ENCODE measurements at places on chromosomes 3 and 15.

GRCh38 chr15:65248511-65249255 is 37.4 kb upstream of the CILP start:
- no peak for DNase-seq

GRCh38 chr15:68413363-68414205 is 18.4 kb downstream of the ITGA11 start:
- no peak for DNase-seq

DNA sequence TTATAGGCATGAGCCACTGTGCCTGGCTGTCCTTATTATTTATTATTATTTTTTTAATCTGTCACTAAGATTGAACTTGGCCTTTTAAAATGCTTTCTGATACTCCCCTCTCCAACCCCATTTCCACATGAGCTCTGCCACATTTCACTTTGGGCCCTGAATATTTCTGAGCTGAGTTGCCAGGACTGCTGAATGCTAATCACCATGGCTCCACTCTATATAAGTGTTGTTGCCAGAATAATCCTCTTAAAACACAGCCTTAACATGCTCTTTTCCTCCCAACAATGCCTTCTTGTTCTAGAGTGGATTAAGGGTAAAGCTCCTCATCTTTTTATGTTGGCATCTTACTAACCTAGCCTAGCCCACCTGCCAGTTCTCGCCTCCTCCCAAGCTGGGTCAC is 124.4 kb downstream of the PDZRN3 start:
- no peak for DNase-seq

DNA sequence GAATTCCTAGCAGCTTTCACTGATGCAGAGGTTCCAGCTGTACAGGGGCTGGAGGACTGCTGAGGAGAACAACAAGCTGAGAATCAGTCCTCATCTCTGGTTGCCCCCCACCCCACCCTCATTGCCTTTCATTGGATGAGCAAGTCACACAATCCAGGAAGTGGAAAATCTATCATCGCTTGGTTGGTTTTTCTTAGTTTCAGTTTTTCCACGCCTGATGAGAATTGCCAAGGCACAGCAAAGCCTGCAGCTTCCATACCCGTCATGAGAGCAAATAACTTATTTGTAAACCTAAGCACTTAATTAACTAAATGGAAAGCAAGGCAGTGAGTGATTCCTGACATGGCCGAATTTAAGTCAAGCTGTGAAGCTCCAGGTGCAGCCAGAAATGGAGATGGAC is 21.4 kb upstream of the LIPC start:
- DNase-seq = peak; percentile 28

- DNase-seq = no peak
Measured at GRCh38 chr3:157832588-157832987, 273.6 kb downstream of the SHOX2 start.

DNA sequence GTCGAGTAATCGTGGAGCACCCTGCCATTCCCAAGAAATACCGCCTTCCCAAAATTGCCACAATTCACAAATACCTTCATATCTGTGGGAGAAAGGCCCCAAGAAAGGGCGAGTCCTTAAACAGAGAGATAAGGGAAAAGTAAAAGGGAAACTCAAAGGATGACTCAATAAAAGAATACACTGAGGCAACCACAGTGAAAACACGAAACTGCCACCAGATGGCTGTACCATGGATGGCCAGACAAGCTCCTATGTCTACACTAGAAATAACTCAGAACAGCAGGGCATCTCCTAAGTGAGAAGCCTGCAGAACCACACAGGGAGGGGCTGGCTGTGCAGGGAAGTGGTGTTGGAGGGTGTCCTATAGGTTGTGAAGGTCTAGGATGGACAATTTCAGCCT is 25.0 kb downstream of the SRGAP3 start:
- no peak for DNase-seq

- DNase-seq = no peak
Measured at GRCh38 chr3:51955893-51956770, 951 bp downstream of the GPR62 start.

- DNase-seq = no peak
Measured at GRCh38 chr15:96234109-96234892, 96.2 kb upstream of the NR2F2 start.

- DNase-seq = no peak
Measured at GRCh38 chr15:80099241-80099640, 39.8 kb downstream of the ZFAND6 start.

Data from stimulated activated CD8-positive, alpha-beta memory T cell treated with anti-CD3 and anti-CD28 coated beads, Interleukin-7, amount 100 ng/mL, for 4 hours (primary cell).